ENCODE measurements at places on chromosomes 7 and 10. TPM values are rescaled to one million over a fixed set of nuclear protein-coding genes. Genes with fewer than 3 reads are reported as not detected.
A peak's percentile ranks its signal among the peaks of the same experiment; 100 is the strongest.

Gene INHBA
- 44.8 TPM for total RNA-seq

Gene MYO1G
- 13.8 TPM for total RNA-seq

Gene MEIG1
- total RNA-seq = not detected

Gene CLRN3
- not detected for total RNA-seq

DNA sequence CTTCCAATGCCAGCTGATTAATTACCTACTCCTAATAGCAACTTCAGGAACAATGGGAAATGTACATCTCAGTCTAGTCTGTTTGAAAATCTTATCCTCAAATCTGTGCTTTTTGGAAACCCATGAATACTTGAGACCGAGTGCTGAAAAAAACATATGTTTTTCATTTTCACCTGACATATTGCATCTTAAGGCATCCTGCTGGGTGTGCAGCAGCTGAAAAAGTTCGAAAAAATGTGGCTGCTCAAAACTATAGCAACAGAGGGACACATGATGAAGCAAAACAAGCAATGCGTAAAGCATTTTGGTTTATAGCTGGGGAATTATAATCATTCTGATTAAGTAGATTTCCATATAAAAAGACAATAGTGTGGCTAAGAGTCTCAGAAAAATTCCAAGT is 218.0 kb downstream of the CREB5 start:
- no peak for DNase-seq
- no peak overlapping the region for H3K27ac ChIP-seq
- H3K27me3 ChIP-seq = no peaks in the 10 kb centered on the region
- peaks cover 19% of the 10 kb centered on the region for H3K4me1 ChIP-seq

- no peaks in the 10 kb centered on the region for H3K4me1 ChIP-seq
- no peaks in the 10 kb centered on the region for H3K27me3 ChIP-seq
- H3K27ac ChIP-seq = no peak overlapping the region
- no peaks in the 10 kb centered on the region for H3K36me3 ChIP-seq
Measured at GRCh38 chr10:114017873-114018272, 25.8 kb upstream of the ADRB1 start.

DNA sequence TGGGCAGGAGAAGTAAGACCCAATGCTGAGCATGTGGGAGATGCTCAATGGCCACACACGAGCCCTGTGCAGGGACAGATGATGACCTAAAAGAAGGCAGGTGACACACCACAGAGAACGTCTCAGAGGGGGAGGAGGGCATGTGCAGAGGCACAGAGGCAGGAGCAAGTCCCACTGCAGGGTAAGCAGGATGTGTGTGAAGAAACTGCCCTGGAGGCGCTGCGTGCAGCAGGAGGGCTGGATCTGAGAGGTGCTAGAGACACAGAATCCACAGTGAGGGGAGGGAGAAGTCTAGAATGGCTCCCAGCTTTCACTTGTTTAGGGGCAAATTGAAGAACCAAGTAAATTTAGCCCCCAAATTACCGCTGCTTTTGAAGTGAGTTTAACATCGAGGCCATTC is 14.9 kb downstream of the DYDC2 start:
- no peaks in the 10 kb centered on the region for H3K36me3 ChIP-seq
- no peak overlapping the region for H3K27ac ChIP-seq
- H3K4me3 ChIP-seq = no peak overlapping the region
- no peak for DNase-seq
- no peaks in the 10 kb centered on the region for H3K27me3 ChIP-seq

GRCh38 chr7:111090846-111091245 is at the start of gene LRRN3:
Gene LRRN3 (plus strand): TSS chr7:111091127. CDS start chr7:111122773, 31,646 bp downstream.
- no peak for DNase-seq
- H3K4me1 ChIP-seq = peaks cover 8% of the 10 kb centered on the region
- H3K4me3 ChIP-seq = peak within 1 kb of the TSS; percentile 67
- H3K27me3 ChIP-seq = no peaks in the 10 kb centered on the region
- H3K27ac ChIP-seq = no peak within 1 kb of the TSS
- no peaks in the 10 kb centered on the region for H3K36me3 ChIP-seq

DNA sequence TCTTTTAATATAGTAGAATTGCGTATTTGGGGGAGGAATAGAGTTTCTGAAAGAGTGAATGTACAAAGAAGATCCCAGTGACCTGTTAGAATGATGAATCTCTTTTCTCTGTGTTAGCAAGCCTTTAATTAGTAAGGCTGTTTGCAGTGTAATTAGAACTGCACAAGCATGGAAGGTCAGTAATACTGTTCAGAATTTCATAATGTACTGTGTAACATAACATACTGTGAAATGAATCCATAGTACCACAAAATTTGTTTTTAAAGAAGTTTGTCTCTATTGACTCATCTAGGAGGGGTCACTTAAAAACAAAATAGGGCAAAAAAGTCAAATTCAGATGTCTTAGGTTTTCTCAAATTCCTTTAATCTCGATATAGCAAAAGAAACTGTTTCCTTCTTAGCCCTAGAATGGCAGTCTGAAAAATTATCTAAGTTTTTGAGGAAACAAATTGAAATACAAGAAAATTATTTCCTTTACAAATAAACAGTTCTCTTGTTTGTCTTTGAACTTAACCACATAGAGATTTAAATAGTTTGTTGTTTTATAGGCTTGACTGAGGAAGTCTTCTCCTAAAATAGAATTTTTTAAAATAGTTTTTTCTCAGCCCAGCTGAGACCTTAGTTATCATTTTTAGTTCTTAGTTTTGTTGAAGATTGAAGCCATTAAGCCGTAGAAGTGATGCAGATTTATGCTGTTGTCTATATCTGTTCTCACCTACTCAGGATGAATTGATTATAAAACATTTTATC is 12.5 kb downstream of the ADK start:
- H3K27ac ChIP-seq = no peak overlapping the region
- DNase-seq = no peak
- H3K4me3 ChIP-seq = no peak overlapping the region

- H3K36me3 ChIP-seq = no peaks in the 10 kb centered on the region
- H3K4me3 ChIP-seq = no peak overlapping the region
- H3K4me1 ChIP-seq = no peaks in the 10 kb centered on the region
- H3K27ac ChIP-seq = no peak overlapping the region
Measured at GRCh38 chr7:137001041-137001440, 132.6 kb downstream of the CHRM2 start.

GRCh38 chr7:118182593-118183427 is 1.2 kb upstream of the LSM8 start:
- H3K4me1 ChIP-seq = peaks cover 11% of the 10 kb centered on the region
- peak overlapping the region; percentile 86 for H3K4me3 ChIP-seq
- H3K27me3 ChIP-seq = no peaks in the 10 kb centered on the region
- no peaks in the 10 kb centered on the region for H3K36me3 ChIP-seq
- DNase-seq = no peak
- peak overlapping the region; percentile 95 for H3K27ac ChIP-seq

GRCh38 chr7:22201186-22201880 is 155.6 kb downstream of the RAPGEF5 start:
- no peaks in the 10 kb centered on the region for H3K36me3 ChIP-seq
- no peaks in the 10 kb centered on the region for H3K27me3 ChIP-seq
- no peak overlapping the region for H3K27ac ChIP-seq

GRCh38 chr10:43226851-43227845 is 39.7 kb downstream of the RASGEF1A start:
- no peak overlapping the region for H3K4me3 ChIP-seq
- DNase-seq = peak; percentile 0
- no peaks in the 10 kb centered on the region for H3K36me3 ChIP-seq
- no peaks in the 10 kb centered on the region for H3K4me1 ChIP-seq
- no peak overlapping the region for H3K27ac ChIP-seq

- DNase-seq = no peak
- no peak overlapping the region for H3K27ac ChIP-seq
- H3K27me3 ChIP-seq = no peaks in the 10 kb centered on the region
- no peaks in the 10 kb centered on the region for H3K4me1 ChIP-seq
Measured at GRCh38 chr10:21849607-21850006, 153.9 kb downstream of the DNAJC1 start.

DNA sequence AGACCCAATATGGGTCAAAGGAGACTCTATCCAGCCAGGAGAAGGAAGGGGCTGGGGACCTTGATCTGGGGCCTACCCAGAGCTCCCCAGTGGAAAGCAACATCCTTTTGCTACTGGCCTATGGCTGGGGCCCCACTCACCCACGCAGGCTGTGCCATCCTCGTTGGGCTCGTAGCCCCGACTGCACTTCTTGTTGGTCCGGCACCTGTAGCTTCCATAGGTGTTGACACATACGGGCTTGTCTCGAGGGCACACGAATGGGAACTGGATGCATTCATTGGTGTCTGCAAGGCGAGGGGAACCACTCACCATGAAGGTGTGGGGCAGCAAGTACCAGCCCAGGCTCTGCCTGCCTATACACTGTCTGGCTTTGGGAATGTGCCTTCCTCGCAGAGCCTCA is 30.5 kb downstream of the GOLGA7B start:
- H3K27ac ChIP-seq = no peak overlapping the region
- H3K4me3 ChIP-seq = no peak overlapping the region
- no peaks in the 10 kb centered on the region for H3K27me3 ChIP-seq
- H3K4me1 ChIP-seq = no peaks in the 10 kb centered on the region

GRCh38 chr7:76191783-76192240 is 9.9 kb upstream of the SRRM3 start:
- no peak overlapping the region for H3K4me3 ChIP-seq
- H3K27me3 ChIP-seq = no peaks in the 10 kb centered on the region
- H3K27ac ChIP-seq = no peak overlapping the region
- H3K4me1 ChIP-seq = no peaks in the 10 kb centered on the region
- no peak for DNase-seq

GRCh38 chr7:127786184-127786583 is 134.2 kb downstream of the SND1 start:
- H3K36me3 ChIP-seq = no peaks in the 10 kb centered on the region
- H3K4me3 ChIP-seq = no peak overlapping the region
- no peak for DNase-seq
- no peaks in the 10 kb centered on the region for H3K27me3 ChIP-seq
- H3K4me1 ChIP-seq = no peaks in the 10 kb centered on the region

- no peaks in the 10 kb centered on the region for H3K36me3 ChIP-seq
- no peak overlapping the region for H3K4me3 ChIP-seq
- H3K4me1 ChIP-seq = no peaks in the 10 kb centered on the region
- DNase-seq = no peak
- H3K27ac ChIP-seq = no peak overlapping the region
Measured at GRCh38 chr7:140521421-140521820, 42.1 kb upstream of the MKRN1 start.

DNA sequence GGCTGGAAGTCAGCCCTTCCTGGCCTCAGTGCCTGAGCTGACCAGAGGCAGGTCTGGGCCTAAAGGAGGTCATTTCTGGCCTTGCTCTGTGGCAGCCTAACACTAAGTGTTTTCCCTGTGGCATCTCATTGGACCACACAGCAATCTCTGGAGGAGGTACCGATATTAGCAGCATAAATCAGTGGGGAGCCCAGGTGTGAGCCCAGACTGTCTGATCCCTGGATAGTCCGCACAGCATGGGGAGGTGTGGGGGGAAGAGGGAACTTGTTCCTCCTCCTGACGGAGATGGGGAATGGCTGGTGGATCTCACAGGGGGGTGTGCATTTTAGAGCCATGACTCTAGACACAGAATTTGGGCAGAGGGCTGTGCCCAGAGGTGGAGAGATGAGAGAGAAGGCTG is 11.0 kb upstream of the PPIF start:
- H3K4me3 ChIP-seq = no peak overlapping the region
- H3K27ac ChIP-seq = no peak overlapping the region
- H3K36me3 ChIP-seq = no peaks in the 10 kb centered on the region
- H3K4me1 ChIP-seq = peaks cover 14% of the 10 kb centered on the region
- no peak for DNase-seq

DNA sequence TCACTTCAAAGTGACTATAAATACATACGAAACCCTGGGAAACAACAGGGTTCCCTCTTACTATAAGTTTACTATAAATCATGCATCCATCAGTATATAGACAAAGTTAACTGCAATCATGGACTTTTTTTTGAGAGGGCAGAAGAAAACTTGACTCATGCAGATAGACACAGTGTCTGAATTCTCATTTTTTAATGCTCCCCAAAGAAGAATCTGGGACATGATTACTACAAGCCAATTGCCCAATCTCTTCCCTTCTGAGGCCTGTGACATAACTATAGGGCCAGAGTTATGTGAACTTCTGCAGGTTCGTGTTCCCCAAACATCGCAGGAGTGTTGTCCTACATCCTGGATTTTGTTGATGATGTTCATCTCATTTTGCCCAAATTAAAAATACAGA is 376.5 kb downstream of the KCNMA1 start:
- DNase-seq = no peak
- H3K4me1 ChIP-seq = peaks cover 4% of the 10 kb centered on the region
- no peak overlapping the region for H3K4me3 ChIP-seq
- no peaks in the 10 kb centered on the region for H3K27me3 ChIP-seq

- DNase-seq = no peak
- no peaks in the 10 kb centered on the region for H3K27me3 ChIP-seq
- H3K4me1 ChIP-seq = peaks cover 11% of the 10 kb centered on the region
- H3K27ac ChIP-seq = no peak overlapping the region
- no peaks in the 10 kb centered on the region for H3K36me3 ChIP-seq
Measured at GRCh38 chr7:42232275-42232674, 4.7 kb downstream of the GLI3 start.
